Left forelimb (tissue), 1 donor: ENCODE measurements at places on chromosomes 16 and 17.

DNA sequence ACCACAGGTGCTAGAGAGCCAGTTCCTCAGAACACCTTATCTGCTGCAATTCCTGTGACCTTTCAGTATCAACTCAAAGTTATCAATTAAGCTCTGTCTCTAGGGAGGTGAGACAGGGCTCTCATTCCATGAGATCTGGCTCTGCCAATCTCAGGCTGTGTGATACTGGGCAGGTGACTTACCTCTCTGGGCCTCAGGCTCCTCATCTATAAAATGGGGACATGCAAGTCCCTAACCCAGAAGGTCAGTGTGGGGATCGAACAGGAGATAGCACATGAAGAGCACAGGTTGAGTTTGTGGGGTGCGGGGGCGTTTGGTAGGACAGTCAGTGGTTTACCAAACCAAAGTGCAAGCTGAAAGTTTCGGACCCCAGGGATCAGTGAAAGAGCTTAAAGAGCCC lies 319.3 kb upstream of the CCL2 start:
- no peak for DNase-seq

- DNase-seq: no peak
Observed at GRCh38 chr16:51137097-51137496, 14.0 kb downstream of the SALL1 start.

GRCh38 chr17:82414548-82415281 lies 3.4 kb upstream of the HEXD start:
- peak; percentile 86 for DNase-seq

DNA sequence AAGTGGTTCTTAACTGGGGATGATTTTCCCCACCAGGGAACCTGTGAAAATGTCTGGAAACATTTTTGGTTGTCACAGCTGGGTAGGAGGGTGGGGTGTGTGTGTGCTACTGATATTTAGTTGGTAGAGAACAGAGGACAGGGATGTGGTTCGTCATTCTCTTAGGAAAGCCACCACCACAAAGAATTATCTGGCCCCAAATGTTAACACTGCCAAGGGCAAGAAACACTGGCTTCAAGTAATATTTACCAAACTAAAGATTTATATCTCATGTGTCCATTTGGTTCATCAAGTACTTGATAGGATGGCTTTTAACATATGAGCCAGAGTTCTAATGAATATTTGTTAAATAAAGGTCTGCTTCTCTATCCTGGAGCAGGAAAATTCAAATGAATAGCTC lies 19.5 kb downstream of the MPHOSPH6 start:
- no peak for DNase-seq

DNA sequence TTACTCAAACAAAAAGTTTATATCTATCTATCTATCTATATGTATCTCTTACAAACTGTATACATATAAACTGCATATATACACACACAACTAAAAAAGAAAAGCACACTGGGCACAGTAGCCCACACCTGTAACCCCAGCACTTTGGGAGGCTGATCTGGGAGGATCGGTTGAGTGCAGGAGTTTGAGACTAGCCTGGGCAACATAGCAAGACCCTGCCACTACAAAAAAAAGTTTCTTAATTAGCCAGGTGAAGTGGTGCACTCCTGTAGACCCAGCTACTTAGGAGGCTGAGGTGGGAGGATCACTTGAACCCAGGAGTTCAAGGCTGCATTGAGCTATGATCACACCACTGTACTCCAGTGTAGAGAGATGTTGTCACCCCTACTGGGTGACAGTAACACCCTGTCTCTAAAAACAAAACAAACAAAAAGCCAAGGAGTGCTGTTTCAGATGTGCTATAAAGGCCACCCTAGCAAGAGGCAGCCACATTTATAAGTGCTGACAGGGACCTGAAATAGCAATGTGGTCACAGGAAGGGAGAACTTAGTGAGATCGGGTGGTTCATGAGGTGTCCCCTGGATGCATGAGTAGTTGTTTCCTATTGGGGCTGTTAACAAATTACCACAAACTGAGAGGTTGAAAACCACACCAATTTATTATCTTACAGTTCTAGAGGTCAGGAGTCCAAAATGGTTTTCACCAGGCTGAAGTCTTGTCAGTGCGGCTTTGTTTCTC lies 4.8 kb downstream of the CD2BP2 start:
- DNase-seq: no peak

- DNase-seq: peak; percentile 82
Observed at GRCh38 chr17:67475161-67475937, 98.3 kb downstream of the PITPNC1 start.

DNA sequence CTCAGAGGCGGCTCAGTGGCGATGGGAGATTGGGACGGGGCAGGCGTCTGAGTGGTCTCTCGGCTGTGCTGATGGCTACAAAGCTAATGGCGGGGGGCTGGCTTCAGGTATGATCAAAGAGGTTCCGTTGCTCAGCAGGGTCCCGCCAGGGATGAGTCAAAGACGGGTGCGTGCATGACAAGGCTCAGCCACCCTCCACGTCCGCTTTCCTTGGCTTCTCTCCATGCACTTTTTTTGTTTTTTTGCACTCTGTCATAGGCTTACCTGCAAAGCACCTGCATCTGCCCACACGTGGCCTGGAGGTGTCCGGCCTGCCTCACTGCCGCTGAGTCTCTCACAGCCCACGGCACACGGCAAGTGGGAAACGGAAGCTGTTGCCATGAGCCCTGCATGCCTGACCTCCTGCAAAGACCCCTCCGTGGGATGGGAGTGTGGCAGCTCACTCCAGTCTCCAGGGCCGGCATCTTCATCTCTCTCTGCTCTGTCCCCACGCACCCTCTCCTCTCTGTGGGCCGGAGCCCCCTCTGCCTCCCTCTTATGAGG lies 85.5 kb upstream of the ZNF469 start:
- no peak for DNase-seq

DNA sequence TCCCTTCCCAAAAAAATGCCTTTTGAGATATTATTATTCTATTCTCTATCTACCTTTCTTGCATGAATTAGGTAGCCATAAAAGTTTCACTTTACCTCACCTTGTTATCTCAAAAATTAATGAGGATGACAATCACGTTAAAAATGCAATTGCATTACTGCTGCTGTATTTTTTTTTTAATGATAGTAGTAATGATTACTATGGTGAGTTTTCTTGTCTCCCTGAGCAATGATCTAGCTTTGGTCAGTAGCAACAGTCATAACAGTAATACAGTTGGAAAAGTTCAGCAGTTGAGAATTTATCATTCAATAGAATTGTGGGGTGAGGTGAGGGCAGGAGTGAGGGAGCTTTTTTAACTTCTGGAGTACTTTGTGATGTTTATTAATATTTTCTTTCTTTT lies at the start of gene EFCAB5:
Gene EFCAB5, plus strand, starts transcription at position 301 of the 400 bp plus-strand sequence. CDS start 163 bp downstream, outside the sequence.
- DNase-seq: no peak

DNA sequence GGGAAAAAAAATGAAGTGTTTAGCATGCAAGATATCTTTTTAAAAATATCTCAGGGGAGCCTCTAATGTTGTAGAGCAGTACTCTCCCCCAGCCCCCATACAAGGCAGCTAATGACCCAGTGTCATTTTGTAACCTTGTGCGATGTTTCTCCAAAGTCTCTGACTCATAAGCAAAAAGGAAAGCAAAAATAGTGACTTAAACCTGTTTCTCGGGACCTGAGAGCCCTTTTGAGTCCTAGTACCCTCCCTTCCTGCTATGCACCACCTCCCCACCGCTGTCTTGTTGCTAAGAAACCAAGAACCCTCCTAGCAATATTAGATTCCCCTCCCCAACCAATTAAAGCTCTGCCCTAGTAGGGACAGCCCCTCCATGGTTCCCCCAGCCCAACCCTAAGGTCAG lies 2.8 kb downstream of the MYCBPAP start:
- DNase-seq: no peak

DNA sequence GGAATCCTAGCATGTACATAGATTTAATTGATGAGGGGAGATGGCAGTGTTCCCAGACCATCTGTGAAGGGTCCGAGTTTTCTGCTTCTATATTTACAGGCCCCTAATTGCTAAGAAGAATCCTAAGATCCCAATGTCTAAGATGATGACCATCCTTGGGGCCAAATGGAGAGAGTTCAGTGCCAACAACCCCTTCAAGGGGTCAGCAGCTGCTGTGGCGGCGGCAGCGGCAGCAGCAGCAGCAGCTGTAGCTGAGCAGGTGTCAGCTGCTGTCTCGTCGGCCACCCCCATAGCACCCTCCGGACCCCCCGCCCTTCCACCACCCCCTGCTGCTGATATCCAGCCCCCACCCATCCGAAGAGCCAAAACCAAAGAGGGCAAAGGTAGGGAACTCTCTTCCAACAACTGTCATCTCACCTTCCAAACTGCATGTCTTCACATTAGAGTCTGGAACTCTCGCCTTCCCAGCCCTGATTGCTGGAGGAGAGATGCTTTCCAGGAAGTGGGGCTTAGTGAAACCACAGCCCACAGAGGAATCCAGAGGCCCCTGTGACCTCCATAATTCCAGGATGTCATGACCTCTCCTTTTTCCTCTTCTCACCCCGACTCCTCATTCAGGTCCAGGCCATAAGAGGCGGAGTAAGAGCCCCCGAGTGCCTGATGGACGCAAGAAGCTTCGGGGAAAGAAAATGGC lies 4.7 kb downstream of the CHD3 start:
- DNase-seq: no peak

- DNase-seq: no peak
Observed at GRCh38 chr16:29899516-29900101, at the start of gene SEZ6L2. SEZ6L2 (minus strand) TSS chr16:29899550; CDS start chr16:29899019, 531 bp downstream.

DNA sequence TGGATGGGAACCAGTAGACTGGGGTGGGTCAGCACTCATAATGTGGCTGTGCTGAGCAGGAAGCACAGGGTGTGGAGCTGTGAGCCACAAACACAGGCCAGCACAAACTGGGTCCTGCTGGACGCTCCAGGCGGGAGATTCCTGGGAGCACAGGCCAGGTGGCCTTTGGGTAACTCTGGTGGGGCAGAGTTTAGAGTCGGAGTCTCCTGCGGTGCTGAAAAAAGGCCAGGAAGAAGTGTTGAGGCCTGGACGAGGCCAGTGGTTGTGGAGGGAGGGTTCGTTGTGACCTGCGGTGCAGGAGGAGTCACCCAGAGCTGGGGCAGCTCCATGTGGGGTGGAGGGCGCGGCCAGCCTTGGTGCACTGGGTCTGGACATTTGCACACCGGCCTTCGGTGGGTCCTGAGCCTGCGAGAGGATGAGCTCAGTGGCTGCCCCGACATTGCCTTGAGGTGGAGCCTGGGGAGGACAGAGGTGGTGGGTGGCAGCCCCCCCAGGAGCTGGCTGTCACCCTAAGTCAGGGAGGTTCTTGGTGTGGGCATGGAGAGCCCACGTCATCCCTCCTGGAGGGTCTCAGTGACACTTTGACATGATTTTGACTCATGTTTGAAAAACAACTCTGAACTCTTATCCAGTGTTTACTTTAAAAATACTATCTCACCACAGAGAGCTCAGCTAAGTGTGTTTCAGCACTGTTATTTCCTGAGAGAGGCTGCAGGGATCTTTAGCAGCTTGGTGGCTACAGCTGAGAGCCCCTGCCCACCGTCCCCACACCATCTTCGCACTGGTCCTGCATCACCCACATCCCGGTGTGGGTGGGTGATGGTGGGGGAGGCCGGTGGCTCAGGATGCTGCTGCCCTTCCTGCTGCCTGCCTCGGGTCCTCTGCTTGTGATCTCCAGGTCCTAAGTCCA lies 98.7 kb downstream of the NPIPB11 start:
- DNase-seq: no peak

- DNase-seq: no peak
Observed at GRCh38 chr16:28106467-28107215, 43.1 kb upstream of the GSG1L start.
